ENCODE measurements at places on chromosomes 4 and X.

GRCh38 chrX:69844636-69845035, 205.1 kb downstream of the AWAT2 start:
- no peak for DNase-seq

DNA sequence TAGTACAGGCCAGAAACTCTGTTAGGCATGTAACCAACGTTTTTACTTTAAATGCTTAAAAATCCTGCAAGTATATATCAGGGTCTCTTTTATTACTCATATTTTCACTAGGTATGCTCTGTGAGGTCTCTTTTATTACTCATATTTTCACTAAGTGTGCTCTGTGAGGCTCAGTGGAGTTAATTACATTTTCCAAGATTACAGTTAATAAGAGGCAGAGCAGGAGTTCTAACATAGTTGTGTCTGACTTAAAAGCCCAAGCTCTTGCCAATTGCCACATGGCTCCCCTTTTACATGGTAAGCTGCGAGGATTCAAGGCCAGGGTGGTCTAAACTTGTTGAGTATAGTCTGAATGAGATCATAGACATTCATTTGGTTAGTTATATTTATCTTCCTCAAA, 81.0 kb upstream of the ARMCX2 start:
- no peak for DNase-seq

DNA sequence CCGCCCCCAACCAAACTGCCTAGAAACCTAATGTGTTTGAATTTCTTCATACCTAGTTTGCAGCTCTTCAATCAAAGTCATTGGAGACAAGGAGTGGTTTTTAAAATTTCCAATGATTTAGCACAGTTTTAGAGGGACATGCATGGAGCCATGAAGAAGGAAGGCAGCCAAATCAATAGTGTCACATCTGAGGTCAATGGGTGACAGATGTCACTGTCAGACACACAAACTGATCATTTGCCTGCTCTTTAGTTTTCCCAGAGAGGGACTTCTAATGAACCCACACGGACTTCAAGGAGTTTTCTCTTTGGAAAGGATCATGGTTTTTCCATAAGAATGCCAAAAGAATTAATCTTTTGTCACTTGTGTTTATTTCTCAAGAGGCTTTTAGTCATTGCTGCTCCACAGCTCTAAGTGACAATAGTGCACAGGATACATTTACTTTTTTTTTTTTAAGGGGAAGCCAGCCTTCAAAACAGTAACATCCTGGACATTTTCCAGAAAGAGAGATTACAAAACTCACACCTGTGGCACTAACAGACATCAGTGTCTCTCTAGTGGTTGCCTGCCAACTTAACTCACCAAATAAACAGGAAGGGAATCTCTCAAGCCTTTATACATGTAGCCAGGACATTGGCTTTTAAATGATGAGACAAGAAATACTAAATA, 251.1 kb upstream of the DIAPH2 start:
- DNase-seq: no peak

- peak; percentile 35 for DNase-seq
Observed at GRCh38 chr4:25767877-25768725, 94.7 kb downstream of the SEL1L3 start.

DNA sequence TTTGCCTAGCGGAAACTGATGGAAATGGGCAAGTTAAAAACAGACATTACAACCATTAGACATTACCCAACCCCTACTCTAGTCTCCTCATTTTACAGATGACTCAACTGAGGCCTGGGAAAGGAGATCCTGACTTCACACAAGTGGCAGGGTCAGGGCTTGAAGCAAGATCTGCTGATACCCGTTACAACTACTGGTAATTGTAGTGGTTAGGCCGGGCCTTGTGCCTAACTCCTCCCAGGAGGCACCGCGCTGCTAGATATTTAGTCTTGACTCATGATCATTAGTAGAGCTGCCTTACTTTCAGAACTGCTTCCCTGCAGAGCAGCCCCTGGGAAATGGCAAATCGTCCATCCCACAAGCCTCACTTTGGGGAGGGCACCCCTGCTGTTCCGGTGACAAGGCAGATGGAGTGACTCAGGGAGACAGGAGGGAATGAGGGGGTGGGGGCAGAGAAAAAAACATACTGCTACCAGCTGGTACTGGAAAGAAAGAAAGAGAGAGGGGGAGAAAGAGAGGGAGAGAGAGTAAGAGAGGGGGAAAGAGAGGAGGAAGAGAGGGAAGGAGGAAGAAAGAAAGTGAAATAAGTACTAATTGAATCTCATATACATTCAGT, 12.2 kb downstream of the ARHGEF6 start:
- DNase-seq: no peak

DNA sequence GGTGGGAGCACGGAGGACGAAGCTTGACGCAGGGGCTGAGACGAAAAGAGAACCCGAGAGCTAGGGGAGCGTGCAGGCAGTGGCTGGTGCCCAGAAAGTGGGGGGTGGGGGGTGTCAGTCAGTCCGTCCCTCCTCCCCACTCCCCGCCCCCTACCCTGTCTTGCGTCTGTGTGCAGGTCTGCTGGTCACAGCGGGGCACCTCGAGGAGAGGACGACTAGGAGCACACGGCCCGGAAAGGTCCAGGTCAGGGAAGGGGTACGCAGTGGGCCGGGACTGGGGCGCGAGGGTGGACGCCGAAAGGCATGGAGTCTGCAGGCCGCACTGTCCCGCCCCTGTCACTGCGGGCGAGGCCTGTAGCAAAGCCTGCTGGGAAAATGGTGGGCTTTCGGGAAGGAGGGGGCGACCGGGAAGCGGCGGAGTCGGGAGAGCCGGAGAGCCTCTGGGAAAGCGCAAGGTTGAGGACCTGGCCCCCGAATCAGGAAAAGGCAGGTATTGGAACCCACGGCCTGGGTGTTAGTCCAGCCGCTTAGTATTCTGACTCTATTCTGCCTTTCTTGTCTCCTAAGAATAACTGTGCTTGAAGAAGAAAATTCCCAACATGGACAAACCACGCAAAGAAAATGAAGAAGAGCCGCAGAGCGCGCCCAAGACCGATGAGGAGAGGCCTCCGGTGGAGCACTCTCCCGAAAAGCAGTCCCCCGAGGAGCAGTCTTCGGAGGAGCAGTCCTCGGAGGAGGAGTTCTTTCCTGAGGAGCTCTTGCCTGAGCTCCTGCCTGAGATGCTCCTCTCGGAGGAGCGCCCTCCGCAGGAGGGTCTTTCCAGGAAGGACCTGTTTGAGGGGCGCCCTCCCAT, 769 bp downstream of the TCEAL1 start:
- DNase-seq: peak; percentile 61

DNA sequence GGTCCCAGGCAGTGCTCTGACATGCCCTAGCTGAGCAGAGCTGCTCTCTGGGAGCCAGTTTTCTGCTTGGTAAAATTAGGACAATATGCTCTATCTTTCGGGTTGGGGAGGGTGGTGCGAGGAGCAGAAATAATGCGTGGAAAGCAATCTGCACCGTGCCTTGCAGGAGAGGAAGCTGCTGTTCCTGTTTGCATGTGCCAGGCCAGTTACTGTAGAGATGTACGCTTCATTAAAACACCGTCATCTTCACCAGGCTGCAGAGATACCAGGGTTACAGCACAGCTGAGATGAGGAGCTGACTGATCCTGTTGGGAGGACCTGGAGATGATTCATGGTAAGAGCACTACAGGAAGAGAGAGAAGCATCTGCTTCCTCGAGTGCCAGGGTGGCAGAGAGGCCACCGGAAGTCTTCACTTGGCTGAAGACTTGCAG, 29.5 kb upstream of the IRF2 start:
- peak; percentile 6 for DNase-seq

DNA sequence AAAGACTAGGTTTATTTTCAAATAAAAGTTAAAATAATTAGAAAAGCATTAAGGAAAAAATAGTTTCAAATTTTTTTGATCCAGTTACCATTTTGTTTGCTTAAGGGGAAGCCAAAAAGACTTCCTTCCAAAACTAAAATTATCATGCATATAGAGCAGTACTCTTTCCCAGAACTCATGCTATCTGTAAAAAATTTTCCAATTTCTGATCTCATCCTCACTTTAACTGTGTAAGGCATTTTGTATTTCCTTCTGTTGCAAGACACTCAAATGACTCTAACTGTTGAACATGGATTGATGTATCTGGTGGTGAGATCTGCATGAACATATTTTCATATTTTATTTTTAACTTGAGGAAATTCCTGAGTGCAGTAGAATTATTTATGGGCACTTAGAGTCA, 150.1 kb downstream of the ADAM29 start:
- no peak for DNase-seq

- DNase-seq: no peak
Observed at GRCh38 chr4:183321516-183321915, 710 bp downstream of the CLDN24 start.

DNA sequence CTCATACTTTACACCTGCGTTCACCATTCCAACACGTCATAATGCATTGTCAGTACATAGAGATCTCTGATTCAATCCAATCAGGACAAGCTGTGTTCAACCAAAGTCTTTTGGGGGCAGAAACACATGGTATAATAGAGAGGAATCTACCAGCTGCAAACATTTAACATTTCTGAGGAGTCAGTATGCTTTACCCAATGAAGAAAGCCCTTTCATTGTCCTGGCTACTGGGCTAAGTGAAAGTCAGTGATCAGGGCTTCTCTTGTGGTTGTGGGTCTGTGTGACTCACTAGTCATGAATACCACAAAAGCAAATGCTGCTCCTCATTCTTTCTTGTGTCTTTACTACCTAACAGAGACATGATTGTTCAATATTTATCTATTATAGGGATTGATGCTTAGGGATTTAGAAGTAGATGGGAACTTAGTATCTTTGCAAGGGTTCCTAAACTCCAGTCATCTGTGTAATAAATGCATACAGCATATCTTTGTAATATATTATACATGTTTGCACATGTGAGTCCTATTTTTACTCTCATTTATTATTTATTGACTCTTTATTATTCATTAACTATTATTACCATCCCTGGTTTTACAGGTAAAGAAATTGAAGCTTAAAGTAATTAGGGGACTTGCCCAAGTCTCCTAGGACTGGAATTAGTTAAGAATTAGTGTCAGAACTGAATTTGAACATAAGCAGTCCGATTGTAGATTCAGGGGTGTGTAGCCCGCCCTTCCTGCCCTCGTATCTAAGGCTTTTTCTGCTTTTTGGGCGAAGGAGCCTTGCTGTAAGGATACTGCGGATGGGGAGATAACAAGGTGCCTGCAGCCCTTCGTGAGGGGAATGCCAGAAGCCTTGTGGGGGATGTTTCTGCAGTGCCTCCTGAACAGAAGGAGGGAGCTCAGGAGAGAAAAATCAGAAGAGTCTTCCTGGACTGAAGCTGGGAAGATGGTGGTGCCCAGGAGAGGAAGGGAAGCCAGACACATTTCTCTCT, 353.1 kb upstream of the BOD1L1 start:
- DNase-seq: no peak

DNA sequence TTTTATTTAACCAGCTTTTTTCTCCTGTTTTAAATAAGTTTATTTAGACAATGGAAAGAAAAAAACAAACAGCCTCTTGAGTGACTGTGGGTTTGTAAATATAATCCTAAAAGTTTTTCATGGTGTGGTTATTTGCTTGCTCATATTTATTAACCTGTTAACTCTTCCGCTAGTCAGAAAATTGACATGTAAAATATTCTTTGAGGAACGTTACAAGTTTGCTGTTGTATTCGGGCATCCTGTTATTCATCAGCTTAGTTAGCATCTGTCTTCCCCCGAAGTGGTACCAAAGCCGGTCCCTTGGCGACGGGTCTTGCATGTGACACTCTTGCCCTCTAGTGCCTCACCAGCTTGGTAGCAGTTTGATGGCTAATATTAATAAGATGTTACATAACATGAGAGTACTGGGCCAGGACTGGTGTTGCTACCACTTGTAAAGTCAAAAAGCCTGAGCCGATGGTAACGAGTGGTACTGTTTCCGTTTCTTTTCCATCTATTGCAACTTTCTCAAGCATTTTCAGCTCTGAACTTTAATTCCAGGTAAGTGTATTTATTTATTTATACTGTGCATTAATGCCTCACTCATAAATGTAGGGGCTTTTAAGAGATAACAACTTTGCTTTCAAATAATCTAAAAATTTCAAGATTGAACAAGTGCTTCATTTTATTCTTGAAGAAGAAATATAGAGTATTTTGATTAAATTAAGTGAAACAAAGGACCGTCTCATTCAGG, at the start of gene NDST3:
NDST3 (plus strand) TSS at position 434 of the 733 bp plus-strand sequence. CDS start 19,425 bp downstream, outside the sequence.
- peak; percentile 44 for DNase-seq

GRCh38 chr4:3679851-3680311, 86.3 kb upstream of the ADRA2C start:
- DNase-seq: no peak

DNA sequence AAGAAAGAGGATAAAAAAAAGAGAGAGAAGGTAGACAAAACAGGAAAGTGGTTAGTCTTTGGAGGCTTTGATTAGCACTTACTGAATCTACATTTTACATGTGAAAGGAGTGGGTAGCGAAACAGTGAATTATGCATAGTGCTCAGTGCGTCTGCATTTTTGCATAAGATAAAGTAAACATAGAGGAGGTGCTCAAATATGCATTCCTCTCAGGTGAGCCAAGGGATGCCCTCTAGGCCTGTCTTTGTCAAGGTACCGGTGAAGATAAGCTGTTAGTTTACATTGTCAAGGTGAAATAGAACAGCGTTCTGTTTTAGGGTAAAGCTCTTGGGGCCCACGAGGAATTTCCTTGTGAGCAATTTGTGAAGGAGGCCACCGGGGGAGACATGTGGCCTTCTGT, 260.6 kb downstream of the TRIML1 start:
- DNase-seq: no peak

GRCh38 chr4:19752599-19752998, 499.1 kb upstream of the SLIT2 start:
- no peak for DNase-seq

GRCh38 chr4:82988323-82988832, 22.2 kb downstream of the LIN54 start:
- no peak for DNase-seq

- no peak for DNase-seq
Observed at GRCh38 chr4:165718660-165719059, 154.4 kb upstream of the TLL1 start.

- DNase-seq: no peak
Observed at GRCh38 chrX:49856819-49857218, 22.5 kb upstream of the USP27X start.

- no peak for DNase-seq
Observed at GRCh38 chrX:141220342-141221008, 21.8 kb downstream of the SPANXC start.

DNA sequence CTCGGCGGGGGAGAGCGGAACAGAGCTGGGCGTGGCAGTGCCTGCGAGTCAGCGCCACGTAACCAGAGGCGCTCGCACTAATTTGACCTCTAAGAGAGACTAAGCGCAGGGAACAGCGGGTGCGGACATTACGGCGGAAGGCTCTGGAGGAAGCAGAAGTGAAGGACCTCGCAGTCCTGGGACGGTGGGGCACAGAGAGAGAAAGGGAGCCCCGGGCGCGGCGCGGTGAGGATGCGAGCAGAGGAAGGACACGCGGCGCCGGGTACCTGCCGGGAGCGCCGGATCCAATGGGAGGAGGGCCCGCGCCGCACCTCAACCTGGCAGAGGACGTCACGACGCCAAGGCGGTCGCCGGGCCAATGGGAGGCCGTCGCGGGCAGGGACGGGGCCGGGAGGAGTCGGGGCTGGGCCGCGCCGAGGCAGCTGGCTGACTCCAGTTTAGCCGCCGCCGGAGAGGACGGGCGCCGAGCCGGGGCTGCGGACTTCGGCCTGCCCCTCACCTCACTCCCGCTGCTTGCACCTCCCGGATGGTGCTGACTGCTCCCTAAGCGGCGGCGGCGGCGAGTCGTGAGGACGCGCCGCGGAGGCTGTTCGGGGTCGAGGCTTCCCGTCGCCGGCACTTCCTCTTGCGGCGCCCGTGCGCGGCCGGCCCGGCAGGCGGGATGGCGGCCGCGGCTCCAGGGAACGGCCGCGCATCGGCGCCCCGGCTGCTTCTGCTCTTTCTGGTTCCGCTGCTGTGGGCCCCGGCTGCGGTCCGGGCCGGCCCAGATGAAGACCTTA, at the start of gene TMEM165:
TMEM165 (plus strand) TSS at position 429 of the 779 bp plus-strand sequence; CDS start at position 662, 233 bp downstream.
- peak; percentile 97 for DNase-seq
